Right renal cortex interstitium (tissue), 3 donors: ENCODE measurements at places on chromosomes 7 and 10. TPM values are rescaled to one million over a fixed set of nuclear protein-coding genes. Genes with fewer than 3 reads are reported as not detected.
A peak's percentile ranks its signal among the peaks of the same experiment; 100 is the strongest.

DNA sequence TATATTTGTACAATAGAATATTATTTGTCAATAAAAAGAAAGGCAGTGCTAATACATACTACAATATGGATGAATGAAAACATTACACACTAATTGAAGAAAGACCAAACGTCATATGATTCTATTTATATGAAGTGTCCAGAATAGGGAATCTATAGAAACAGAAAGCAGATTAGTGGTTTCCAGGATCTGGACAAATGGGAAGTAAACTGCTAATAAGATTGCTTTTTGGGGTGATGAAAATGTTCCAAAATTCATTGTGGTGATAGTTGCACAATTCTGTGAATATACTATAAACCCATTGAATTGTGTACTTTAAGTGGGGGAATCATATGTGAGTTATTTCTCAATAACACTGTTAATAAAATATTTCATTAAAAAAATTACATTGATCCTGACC lies 78.2 kb upstream of the IFRD1 start:
- no peak for DNase-seq

DNA sequence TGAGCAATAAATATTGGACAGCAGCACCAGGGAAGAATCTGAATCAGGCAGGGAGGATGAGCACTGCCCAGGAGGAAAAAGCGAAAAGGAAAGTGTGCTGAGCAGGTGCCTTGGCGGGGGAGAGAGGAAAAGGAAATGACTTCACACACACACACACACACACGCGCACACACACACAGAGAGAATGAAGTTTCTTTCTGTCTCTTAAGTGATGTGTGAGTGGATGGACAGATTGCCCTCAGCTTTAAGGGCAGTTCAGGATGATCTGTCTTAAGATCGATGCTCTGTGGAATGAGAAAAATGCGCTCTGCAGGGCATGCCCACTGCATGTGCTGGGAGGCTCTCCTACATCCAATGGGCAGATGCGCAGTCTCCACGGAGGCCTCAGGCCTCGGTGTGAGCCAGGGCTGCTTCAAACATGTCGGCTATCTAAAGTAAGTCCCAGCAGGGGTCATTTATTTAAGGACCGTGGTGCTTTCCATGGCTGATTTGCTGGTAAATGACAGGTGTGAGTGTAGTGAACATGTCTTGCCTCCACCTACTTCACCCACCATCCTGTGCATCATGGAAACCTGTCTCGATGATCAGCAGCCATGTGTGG lies 2.5 kb upstream of the ACBD5 start:
- DNase-seq, result no peak

- no peak for DNase-seq
These were observed 161.0 kb downstream of the RNF216 start for GRCh38 chr7:5620459-5620881.

The ATRNL1 gene
- 23.6 TPM for polyA plus RNA-seq

- DNase-seq, result no peak
These were observed 470.7 kb upstream of the AKR1E2 start for GRCh38 chr10:4355350-4355749.

DNA sequence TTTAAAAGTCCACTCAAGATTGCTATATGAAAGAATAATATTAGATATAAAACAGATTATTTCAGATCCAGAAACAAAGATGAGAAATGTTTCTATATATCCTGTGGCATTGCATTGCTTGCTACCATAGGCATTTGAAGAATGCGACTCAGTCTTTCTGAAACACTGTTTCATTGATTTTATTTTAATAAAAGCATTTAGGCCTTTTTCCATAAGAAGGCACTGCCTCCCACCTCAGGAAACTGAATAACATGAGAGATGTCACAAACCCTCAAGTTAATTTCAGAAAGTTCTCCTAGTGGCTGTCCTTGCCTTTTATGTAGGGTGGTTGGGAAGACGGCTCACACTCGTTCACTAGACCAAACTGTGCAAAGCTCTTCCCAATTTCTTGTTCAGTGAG lies 23.3 kb downstream of the PRPS1L1 start:
- no peak for DNase-seq

GRCh38 chr7:127904670-127904985 lies 126.6 kb downstream of the LRRC4 start:
- no peak for DNase-seq

DNA sequence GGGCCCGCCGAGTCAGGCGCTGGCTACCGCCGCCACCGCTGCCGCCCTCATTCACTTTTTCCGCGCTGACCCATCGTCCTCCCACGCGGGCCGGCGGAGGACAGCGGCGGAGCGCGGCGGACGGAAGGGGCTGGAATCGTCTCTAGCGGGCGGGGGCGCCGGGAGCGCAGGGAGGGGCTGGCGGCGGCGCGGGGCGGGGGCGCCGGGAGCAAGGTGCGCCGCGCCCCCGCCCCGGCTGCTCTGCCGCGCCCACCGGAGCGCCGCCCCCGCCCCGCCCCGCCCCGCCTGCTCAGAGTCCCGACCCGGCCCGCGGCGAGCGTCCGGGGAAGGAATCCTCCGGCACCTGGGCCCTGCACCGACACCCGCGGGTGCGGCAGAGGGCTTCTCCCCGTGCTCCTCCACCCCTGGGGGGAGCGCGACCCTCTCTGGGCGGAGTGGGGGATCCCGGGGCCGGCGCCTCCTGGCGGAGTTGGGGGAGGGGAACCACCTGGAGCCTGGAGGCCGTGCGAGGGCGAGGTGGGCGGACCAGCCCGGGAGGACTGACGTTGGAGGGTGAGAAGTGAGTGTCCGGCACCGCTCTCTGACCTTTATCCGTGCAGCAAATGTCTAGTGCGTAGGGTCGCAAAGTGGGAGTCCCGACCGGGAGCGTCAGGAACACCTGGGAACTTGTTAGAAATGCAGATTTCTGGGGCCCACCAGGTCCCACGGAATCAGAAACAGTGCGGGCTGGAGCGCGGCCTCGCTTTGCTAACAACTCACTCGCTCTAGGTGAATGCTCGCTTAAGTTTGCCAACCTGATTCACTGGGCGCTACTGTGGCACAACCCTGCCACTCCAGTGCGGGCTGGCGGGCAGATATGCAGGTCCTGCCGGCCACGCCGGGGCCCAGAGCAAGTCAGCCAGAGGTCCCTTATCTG lies at the start of gene COBL:
COBL (minus strand) TSS at position 144 of the 916 bp plus-strand sequence. CDS start 176 bp downstream, outside the sequence.
- DNase-seq, result no peak

DNA sequence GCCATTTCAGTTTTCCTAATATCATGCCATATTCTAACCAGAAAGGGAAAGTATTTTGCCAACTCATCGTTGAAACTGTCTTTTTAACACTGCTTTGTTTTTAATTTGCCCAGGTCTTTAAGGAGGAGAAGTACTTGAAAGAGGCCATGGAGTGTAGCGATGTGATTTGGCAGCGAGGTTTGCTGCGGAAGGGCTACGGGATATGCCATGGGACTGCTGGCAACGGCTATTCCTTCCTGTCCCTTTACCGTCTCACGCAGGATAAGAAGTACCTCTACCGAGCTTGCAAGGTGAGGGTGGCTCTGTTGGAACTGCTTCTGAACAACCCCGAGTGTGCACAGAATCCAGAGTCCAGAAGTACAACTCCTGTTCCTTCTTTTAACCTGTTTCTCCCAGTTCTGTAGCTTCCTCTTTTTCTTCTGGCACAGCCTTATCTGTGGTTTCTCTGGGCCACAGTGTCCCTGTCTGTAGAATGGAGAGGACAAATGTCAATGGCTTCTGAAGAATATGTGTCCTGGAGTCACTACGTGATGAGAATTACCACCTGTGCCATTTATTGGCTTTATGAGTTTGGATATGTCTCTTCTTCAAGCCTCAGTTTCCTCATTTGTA lies 60.1 kb downstream of the LANCL2 start:
- no peak for DNase-seq

The NPC1L1 gene
- polyA plus RNA-seq, result 2.1 TPM

DNA sequence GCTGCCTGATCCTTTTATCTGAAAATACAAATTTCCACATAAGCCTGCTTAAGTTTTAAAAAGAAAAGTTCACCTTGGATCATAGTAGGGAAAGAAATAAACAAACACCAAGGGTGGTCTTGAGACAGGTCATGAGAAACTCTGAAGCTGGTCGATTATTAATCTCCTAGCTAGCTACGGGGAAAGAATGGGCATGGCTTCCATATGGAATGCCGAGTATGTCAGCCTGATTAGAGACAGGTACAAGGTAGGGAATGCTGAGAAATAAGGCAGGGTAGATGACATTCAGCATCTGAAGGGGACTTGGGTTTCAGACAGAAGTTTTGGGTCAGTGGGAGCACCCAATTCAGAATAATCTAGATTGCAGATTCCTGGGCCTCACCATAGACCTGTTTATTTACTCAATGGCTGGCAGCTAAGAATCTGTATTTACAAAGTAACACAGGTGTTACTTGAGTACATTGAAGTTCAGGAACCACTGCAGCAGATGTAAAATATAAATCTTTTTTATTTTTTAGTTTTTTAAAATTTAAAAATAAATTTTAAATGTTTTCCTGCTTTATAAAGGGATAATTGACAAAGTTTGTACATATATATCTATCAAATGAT lies 49.0 kb downstream of the SCIN start:
- DNase-seq, result no peak

The HKDC1 gene
- 15.4 TPM for polyA plus RNA-seq

GRCh38 chr7:34973400-34973760 lies 63.9 kb downstream of the DPY19L1 start:
- DNase-seq, result no peak

GRCh38 chr10:74099420-74099819 lies 51.2 kb downstream of the AP3M1 start:
- DNase-seq, result no peak

DNA sequence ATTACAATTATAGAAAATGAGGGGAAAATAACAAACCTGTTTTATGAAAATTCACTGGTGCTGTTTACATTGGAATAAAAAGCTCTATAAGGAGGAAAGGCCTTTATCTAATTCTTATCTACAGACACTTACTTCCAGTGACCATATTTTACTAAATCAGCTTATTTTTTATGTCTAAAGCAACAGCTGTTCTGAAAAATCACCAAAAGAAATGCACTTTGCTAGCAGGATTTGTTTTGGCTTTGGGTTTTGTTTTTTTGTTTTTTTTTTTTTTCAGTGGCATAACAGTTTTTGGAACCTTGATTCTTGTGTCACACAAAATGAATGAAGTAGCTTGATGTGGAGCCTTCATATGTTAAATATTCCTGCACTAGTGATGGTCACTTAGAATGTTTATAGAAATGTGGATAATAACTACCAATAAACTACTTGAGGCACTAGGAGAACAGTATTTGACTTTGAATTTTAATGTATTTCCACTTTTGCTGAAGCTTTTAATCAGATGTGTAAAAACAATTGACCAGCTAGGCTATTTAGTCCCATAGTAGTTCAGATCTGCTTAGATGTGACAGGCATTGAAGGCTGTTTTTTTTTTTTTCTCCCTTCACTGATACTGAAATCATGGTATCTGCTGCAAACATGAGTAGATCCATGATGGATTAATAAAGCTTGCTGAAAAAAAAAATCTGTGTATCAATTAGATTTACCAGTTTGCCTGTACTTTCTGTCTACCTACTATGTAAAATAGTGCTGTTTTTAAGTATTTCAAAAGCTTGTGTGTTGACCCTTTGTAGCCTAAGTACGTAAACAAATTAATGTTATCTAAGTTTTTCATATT lies 2.8 kb downstream of the ARL4A start:
- no peak for DNase-seq

GRCh38 chr10:53839440-53840039 lies 961.5 kb downstream of the PCDH15 start:
- no peak for DNase-seq

- no peak for DNase-seq
These were observed 59.9 kb downstream of the MRPL32 start for GRCh38 chr7:42991913-42992591.

DNA sequence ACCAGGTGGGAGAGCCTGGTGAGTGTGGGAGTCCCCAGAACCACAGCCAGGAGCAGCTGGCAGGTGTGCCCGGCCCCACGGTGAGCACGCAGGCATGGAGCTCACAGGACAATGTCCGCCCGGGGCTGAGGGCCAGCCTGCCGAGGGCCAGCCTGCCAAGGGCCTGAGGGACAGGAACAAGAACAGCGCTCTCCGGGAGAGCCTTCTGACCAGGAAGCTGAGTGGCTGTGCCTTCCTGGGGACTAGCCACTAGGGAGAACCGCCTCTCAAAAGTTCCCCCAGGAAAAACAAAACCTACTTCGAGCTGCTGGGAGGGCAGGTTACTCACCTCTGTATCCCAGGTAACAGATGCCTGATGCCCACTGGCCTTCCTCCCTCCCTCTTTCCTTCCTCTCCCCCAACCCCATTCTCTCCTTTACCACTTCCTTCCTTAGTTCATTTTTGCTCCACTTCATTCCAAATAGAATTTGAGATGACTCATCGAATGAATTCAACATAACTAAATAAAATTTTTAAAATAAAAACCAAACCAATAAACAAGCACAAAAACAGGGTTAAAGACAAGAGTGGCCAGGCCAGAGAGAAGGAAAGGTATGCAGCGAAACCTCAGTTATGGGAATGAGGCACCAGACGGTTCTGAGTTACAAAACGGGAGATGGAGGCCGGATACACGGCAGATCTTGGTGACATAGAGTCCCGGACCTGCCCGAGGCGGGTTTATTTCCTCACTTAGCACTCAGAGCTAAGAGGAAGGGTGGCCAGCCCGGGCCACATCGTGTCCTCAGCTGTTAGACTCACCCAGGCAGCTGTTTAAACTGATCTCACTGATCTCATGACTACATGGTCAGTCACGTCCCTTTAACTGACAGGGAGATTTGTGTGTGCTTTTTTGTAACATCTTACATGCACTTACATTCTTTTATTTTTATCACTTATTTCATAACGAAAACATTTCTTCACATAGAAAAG lies 128.5 kb downstream of the TNS3 start:
- no peak for DNase-seq

- DNase-seq, result no peak
These were observed 138.2 kb downstream of the USP6NL start for GRCh38 chr10:11473128-11473760.

The CLRN3 gene
- 22.8 TPM for polyA plus RNA-seq

The HOXA2 gene
- polyA plus RNA-seq, result 6.7 TPM

The JCAD gene
- 35.9 TPM for polyA plus RNA-seq

DNA sequence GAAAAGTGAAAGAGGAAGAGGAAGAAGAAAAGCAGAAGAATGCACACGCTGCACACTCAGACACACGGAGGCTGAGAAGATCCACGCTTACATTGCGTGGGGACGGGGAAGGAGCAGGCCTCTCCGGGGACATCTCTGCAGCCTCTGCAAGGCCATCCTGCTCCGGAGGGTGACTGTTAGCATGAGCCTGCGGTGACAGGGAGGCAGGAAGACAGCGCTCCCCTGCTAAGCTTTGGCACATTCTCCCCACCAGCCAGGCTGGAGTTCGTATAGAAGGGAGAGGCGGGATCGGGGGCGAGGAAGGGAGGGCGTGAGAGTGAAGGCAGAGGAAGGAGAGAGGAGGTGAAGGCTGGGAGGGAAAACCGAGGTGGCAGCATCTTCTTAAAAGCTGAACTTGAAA lies 366.0 kb upstream of the SHH start:
- no peak for DNase-seq

The SHH gene
- 3.1 TPM for polyA plus RNA-seq

GRCh38 chr7:151304856-151305255 lies 36.8 kb upstream of the NUB1 start:
- DNase-seq, result peak; percentile 36
